ENCODE measurements at places on chromosomes 16 and 17. TPM values are rescaled to one million over a fixed set of nuclear protein-coding genes. Genes with fewer than 3 reads are reported as not detected.

DNA sequence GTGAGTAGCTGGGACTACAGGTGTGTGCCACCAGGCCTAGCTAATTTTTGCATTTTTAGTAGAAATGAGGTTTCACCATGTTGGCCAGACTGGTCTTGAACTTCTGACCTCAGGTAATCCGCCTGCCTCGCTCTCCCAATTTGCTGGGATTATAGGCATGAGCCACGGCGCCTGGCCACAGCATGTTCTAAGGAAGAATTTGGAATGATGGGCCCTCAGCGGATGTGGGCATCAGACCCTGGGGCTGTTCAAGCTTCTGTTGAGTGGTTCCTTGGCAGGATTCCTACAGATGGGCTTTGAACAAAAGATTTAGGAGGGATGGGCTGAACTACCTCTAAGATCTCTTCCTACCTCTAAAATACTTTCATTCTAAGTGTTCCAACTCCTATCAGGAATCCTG, 4.1 kb downstream of the PRPSAP2 start:
- no peak for DNase-seq

- no peak for DNase-seq
Measured at GRCh38 chr17:16512011-16512410, 20.0 kb upstream of the LRRC75A start.

DNA sequence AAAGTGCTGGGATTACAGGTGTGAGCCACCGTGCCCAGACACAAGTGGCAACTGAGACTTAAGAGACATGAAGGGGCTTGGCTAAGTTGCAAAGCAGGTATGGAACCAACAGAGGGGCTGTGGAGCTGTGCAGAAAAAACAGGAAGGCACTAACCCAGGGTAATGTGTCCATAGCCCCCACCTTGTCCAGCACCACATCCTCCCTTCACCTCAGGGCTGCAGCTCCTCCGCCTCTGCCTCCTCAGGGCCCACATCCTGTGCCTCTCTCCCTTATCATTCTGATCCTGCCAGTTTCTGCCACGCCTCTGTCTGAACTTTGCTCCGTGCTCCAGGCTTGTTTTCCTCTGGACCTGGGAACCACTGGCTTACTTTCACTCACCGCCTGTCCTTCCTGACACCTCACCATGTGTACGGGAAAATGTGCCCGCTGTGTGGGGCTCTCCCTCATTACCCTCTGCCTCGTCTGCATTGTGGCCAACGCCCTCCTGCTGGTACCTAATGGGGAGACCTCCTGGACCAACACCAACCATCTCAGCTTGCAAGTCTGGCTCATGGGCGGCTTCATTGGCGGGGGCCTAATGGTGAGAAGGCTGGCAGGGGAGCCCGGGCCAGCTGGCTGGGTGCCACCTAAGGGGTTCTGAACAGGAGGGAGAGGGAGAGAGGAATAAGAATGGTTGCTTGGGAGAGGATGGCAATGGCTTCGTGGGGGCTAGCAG, at the start of gene TM4SF5:
Gene TM4SF5 (plus strand): TSS at position 368 of the 716 bp plus-strand sequence. CDS start 37 bp downstream, at position 405.
- no peak for DNase-seq

DNA sequence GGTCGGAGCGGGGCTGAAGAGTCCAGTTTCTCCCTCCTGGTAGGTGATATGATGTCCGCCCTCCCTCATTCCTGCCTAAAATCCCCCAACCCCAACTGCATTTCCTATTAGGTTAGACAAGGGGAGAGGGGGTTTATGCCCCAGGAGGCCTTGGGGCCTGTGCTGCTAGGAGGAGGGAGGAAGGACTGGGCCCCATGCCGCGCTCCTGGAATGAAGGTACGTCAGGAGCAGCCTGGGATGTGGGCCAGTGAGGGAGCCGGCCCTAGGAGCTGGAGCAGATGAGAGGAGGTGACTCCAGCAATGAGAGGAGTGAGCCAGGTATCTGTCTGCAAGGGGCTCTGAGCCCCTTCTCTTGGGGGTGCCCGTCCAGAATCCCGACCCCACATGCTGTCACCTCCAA, 46.9 kb upstream of the CDC42EP4 start:
- DNase-seq = no peak

- DNase-seq = no peak
Measured at GRCh38 chr16:48450367-48450766, 65.2 kb upstream of the SIAH1 start.

DNA sequence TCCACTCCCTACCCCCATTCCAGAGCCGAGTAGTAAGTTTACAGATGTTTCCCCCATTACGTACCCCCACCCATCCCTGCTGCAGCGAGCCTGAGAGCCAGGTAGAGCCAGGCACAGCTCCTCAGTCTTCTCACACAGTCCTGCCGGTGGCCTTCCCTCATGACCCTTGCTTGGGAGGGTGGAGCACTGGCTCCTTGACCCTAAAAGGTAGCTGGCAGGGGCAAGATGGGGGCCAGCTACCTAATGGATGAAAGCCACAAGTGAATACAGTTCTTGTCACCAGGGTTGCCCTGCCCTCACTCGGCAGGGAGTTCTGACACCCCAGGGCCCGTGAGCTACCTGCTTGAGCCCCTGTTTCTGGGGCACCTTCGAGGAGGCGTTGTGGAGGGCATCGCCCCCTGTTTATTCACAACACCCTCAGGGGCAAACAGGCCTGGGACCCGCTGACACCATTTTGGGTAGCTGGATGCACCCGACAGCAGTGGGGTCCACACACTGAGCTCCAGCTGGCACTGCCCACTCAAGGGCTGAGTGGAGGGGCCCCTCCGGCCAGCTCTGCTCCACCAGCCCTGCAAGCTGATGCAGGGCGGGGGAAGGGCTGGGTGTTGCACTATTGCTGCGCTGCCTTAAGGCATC, 22.2 kb downstream of the ADAM11 start:
- DNase-seq = no peak

DNA sequence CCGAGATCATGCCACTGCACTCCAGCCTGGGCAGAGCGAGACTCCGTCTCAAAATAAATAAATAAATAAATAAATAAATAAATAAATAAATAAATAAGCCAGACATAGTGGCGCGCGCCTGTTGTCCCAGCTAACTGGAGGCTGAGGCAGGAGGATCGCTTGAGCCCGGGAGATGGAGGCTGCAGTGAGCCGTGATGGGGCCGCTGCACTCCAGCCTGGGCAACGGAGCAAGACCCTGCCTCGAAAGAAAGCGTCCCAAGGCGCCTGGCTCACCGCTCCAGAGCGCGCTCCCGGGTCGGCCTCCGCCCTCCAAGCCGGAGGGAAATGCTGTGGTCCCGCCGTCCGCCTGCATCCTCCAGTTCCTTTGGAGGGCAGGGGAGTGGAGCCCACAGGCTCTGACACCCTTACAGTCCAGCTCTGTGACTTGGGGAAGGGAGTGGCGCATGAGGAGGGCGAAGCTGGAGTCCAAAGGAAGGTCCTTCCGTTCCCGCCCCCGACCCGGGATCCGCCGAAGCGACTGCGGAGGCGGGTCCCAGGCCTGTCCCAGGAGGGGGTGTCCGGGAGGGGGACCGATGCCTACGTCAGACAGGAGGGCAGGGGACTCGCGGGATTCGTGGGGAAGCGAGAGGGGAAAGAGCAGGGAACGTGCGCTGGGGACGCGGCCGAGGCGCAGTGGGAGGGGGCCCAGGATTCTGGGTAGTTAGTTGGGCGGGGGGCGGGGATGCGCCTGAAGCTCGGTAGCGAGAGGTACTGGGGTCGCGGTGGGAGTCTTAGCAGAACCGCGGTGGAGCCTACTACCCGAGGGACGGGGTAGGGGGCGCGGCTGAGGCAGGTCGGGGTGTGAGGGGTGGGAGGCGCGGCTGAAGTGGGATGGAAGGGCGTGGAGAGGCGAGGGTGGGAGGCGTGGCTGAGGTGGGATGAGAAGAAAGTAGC, 8.4 kb upstream of the TRPV2 start:
- no peak for DNase-seq

DNA sequence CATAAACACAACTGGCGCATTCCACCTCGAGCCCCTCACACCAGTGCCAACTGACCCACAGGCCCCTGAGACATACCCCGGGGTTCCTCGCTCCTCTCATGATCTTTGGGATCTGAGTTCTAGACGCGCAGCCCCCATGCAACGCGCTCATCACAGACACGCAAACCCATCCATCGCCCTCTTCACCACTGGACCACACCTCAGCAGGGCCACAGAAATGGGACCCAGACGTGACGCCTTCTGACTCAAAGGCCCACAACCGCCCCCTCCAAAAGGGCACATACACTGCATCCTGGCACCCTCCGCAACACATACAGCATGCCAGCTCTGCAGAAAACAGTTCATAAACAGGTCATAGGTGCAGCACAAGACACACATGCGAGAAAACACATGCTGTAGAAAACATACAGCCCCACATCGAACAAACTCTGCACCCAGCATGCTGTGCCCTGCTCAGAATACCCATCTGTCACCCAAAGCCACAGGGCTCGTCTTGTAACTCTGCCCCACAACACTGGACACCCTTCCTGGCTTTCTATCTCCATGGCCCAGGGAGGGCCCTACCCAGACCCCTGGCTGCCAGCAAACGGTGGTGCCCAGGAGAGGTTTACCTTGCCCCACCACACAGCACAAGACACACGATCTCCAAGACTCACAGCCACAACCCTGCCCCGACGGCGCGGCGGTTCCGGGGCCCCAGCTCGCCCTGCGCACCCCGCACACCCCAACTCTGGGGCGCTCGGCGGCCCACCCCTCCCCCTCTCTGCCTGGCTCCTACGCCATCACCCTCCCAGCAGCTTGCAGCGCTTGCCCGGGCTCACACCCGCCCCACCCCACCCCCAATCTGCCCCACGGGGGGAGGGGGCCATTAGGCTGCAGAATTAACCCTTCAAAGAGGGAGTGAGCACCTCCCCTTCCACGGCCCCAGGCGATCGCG, 887 bp downstream of the ZBTB4 start:
- DNase-seq = peak; percentile 52

The TNK1 gene
- 3.6 TPM for total RNA-seq

The KRT17 gene
- total RNA-seq = not detected

The CCDC92B gene
- 0.30 TPM for total RNA-seq

The FA2H gene
- total RNA-seq = 11.9 TPM

Data from tibial nerve (tissue), 4 donors.